Epithelial cell of esophagus (primary cell): ENCODE measurements at places on chromosomes 7 and 10.
A peak's percentile ranks its signal among the peaks of the same experiment; 100 is the strongest.

GRCh38 chr7:36448781-36449379 lies 59.2 kb downstream of the ANLN start:
- DNase-seq: peak; percentile 55

DNA sequence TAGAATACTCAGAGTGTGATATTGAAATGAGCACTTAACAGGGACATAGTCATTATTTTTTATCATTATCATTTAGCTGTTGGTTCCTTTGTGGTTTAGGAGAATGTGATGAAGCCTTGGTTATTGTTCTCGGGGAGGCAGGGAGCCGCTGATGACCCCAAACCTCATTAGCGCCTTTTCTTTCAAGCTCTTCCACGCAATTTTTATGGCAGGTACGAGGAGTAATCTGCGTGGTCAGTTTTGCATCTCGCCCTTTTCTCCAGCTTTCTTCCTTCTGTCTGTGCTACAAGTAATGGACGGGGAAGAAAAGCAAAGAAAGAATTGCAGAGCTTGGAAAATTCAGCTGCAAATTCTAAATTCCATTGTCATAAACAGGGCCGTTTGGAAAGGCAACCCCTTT lies 338.4 kb downstream of the GLRX3 start:
- DNase-seq: no peak

DNA sequence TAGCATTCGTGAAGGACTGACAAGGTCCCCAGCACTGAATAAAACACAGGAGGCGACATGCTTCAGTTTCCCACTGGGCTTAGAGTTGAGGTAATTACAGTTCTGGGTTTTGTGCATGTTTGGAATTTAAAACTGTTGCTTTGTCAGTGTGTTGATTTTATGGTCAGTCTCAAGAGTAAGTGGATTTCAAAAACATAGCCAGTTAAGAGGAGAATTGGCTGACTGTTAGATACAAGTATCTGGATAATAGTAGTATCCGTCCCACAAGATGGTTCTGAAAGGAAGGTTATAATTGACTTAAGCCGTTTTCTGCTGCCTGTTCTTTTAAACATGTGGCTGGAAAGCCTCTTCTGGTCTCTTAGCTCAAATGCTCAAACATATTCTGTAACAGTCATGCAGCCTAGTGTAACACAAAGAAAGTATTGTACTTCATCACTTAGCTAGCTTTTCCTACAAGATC lies 170.9 kb downstream of the POLR1F start:
- DNase-seq: no peak

GRCh38 chr10:56316603-56317002 lies 44.5 kb downstream of the ZWINT start:
- peak; percentile 54 for DNase-seq

- DNase-seq: no peak
These were observed 663 bp downstream of the HERPUD2 start for GRCh38 chr7:35694161-35694783.

DNA sequence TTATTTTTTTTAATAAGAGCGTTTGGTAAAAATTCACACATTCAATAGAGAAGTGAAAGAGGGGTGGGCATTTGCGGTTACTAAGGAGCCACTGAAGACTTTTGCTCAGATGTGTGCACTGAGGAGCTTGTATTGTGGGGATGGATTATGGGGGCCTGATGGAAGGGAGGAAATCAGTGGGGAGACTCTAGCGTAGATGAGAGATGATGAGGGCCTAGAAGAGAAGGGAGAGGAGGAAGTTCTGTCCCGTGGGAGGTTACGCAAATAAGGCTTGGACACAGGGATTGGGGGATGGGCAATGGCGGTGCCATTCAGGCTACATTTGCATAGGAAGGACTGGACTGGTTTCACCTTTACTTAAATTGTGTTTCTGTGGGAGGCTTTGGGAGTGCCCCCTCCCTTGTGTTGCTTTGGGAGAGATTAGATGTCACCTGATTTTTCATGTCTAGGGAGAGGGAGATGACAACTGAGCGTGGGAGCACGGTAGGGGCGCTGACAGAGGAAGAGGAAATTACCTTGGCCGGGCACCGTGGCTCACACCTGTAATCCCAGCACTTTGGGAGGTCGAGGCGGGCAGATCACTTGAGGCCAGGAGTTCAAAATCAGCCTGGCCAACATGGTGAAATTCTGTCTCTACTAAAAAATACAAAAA lies 2.2 kb upstream of the HIP1 start:
- DNase-seq: no peak
